ENCODE measurements at places on chromosomes 7 and 10.

DNA sequence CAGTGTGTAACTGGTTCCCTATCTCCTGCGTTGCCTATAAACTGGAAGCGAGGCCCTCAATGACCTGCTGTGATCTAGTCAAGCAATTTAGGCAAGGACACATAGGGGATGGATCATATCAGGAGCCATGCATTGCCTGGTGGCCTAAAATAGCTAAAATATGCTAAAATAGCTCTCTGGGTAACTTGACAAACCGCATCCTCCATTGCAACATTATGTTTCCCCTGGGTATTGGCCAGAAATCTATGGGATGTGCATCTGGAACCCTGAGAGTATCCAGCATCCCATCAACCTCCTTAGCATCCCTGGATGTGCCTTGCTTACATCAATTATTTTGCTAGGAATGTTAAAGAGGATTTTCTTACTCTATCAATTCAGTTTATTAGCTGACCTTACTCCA lies 91.7 kb upstream of the ADCY1 start:
- no peak for DNase-seq

DNA sequence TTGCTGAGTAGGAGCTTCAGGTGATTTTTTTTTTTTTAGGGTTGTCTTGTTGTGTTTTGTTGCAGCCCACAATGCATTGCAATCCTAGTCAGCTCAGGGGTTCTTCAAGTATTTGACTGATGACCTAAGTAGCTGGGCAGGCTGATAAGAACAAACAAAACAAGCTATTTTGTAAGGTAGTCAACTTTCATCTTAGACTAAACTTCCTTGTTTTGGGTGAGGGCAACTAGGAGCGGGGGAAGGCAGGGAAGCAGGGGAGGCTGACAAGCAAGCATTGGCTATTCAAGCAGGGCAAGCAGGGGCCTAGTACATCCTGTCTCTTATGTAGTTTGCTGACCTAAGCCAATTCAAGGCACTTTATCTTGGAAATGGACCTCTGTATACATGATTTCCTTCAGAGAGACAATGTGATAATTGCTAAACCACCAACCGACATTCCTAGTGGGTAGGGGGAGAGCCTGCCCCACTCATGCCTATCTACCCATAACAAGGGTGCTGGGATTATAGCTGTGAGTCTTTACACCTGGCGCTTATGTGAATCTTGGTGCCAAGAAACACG lies 163.3 kb upstream of the PRKCQ start:
- no peak for DNase-seq

GRCh38 chr10:50322077-50322476 lies 70.8 kb upstream of the ASAH2 start:
- DNase-seq: no peak

GRCh38 chr7:140239653-140239935 lies 62.8 kb upstream of the KDM7A start:
- DNase-seq: no peak

DNA sequence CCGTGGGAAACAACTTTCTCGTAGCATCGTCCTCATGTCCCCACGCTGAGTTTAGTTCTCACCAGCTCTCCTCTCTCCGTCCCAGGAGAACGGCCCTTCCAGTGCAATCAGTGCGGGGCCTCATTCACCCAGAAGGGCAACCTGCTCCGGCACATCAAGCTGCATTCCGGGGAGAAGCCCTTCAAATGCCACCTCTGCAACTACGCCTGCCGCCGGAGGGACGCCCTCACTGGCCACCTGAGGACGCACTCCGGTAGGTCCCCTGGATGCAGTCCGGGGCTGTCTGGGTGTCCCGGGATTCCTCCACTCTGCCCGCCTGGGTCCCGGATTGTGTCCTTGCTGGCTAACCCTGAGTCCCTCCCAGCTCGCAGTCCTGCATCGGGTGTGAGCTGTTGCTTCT lies 67.7 kb downstream of the FIGNL1 start:
- no peak for DNase-seq

GRCh38 chr10:69955211-69955805 lies 97.3 kb upstream of the MACROH2A2 start:
- no peak for DNase-seq

- DNase-seq: no peak
Measured at GRCh38 chr7:147595042-147595441, 995.5 kb upstream of the C7orf33 start.

- no peak for DNase-seq
Measured at GRCh38 chr7:137987968-137988367, 13.9 kb downstream of the CREB3L2 start.

DNA sequence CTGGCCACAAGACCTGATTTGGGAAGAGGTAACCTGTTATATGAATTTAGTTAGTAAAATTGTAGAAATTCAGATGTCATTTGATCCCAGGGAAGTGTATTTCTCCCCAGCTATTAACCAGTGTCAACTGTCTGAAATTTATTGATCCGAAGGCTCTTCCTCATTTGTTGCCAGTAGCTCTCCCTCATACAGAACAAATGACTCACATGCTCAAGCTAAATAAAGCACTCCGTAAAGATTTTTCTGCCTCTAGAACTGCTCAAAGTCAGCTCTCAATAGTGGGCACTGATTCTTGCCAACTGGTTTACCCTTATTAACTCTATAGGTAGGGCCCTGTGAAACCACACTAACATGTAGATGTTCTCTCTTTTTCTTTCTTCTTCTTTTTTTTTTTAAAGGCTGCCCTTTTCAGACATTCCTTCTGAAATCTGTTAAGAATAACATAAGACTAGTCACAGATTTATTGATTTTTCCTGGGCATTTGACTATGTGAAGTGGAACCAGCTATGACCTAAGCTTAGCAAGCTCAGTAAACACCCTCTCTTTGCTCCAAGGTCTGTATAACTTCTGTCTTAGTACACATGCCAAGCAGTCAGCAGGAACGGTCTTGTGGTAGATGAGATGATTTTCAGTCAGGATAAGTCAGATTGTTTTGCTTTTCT lies 21.8 kb downstream of the RPA3 start:
- DNase-seq: no peak

GRCh38 chr10:56622335-56622973 lies 261.4 kb upstream of the ZWINT start:
- no peak for DNase-seq

DNA sequence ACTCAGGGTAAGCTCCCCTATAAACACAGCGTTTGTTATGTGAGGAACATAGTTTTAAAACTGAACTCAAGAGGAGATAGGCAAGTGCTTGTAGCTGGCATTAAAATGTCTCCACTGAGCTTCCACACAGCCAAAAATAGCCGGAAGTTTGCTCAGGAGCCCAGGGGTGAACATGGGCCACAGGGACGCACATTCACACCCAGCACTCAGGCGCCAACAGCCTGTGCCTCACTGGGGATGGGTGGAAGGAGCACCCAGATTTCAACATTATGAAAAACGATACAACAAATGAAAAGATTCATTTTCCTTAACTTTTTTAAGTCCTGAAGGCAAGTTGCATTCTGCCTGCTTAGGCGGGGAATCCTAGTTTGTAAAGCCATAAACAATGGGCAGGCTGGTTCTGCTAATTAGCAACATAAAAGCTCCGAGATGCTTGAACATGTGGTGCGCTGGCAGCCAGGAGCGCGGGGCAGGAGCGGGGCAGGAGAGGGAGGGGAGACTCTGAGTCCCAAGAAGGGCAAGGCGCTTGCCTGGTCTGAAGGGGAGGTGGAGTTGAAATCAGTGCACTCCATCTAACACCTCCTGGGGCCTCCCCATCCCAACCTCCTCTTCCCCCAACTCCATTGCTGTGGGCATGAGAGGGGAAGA lies 235.9 kb downstream of the COBL start:
- no peak for DNase-seq

DNA sequence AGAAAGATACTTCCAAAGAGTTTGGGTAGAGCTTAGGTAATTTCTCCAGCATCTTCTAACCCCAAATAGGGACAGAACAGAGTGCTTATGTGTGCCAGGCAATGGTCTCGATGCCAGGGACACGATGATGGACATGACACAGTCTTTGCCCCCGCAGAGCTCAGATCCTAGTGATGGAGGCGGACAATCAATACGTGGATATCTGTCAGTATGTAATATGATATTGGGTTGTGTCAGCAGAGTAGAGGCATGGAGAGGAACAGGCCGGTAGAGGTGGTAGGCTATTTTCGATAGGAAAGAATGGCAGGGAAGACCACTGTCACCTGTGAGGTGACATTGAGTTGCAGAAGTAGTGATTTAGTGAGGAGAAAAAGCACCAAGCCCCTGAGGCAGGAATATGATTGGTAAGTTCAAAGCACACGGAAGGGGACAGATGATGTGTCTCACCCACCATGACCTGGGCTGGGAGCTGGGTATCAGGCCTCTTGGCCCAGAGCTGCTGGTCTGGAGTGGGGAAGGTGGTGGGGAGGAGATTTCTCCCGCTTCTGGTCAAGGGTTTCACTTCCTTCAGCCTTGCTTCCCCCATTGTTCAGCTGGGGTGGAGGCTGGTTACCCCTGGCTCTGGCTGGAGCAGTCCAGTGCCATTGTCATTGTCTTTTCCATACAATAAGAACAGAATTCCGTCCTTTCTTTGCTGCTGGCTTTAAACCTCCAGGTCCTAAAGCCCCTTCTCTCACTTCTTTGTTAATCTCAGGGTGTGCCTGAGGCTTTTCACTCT lies 36.0 kb upstream of the SRGN start:
- no peak for DNase-seq

DNA sequence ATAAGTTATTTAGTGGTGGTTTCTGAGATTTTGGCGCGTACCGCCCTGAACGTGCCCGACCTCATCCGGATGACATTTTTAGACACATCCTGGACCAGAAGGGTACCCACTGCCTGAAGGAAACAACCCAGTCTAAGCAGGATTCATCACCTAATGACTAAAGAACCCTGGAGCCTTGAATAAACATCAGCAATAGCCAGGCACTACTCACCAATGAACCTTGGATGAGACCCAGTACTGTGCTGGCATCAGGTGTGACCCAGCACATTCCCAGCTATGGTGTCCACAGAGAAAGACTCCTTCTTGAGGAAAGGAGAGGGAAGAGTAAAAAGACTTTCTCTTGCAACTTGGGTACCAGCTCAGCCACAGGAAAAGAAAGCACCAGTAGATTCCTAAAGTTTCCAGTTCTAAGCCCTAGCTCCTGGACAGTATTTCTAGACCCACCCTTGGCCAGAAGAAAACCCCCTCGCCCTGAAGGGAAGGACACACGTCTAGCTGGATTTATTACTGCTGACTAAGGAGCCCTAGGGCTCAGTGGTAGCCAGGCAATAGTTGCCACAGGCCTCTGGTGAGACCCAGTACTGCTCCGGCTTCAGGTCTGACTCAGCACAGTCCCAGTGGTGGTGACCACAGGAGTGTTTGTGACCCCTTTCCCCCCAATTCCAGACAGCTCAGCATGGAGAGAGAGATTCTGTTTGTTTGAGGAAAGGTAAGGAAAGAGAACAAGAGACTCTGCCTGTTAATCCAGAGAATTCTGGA lies 32.5 kb downstream of the ZNF277 start:
- DNase-seq: no peak

DNA sequence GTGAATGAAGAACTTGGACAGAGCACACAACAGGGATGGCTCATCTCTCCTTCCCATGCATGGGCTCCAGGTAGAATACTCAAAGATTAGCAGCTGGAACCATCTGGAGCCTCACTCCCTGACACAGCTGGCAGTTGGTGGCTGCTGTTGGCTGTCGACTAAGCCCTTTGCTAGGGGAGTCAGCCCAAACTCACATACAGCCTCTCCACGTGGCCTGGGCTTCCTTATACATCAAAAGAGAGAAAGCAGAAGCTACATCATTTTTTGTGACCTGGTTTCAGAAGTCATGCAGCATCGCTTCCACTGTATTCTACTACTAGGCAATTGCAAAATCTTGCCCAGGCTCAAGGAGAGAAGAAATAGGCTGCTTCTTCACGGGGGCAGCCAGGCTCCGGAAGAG lies 24.4 kb downstream of the ASNS start:
- no peak for DNase-seq

DNA sequence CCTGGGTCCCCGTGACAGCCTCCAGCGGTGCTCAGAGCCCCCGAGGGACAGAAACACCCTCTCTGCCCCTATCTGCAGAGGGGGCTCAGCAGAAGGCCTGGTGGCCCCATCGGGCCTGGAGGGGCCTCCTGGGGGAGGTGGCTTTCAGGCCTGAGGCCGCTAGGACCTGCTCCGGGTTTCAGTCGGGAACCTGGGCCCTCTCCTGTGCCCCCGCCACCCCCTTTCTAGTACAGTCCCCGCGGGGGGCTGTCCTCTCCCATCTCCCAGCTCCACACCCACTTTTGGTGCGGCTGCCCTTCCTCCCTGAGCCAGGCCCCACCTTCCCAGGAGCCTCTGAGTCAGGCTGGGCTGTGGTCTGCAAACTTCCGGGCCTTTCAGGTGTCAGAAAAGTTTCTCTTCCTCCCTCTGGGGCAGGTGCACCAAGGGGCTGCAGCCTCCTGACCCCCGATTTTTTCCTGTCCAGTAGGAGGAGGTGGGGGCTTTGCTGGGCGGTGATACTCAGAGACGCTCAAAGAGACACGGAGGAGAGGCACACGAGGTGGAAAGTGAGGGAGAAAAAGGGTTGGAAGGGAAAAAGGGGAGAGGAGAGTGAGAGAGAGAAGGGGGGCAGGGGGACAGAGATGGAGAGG lies 692 bp downstream of the CARD11 start:
- peak; percentile 64 for DNase-seq

DNA sequence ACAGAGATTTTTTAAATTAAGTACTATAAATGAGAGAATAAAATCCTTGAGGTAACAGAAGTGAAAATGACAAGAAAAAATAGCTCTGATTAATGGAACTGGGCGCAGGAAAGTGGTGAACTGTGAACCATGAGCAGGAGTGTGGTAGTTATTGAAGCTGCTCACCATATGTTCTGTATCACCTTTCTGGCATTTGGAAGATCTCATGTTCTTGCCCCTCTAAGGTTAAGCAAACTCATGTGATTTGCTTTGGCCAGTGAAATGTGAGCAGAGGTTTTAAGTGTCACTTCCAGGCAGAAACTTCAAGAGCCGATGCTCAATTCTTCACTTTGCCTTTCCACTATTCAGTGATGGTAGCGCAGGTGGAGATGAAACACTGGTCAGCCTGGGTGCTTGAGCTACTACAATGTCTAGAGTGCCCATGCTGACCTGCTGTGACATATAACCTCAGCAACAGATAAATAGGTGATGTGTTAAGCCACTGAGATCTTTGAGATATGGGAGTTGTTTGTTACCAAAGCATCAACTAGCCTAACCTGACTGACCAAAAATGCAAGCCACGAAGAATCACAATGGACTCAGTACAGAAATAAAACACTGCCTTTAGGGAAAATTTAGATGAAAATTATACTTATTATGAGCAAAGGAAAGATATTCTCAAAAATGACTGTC lies 18.4 kb downstream of the MTPAP start:
- DNase-seq: no peak

- no peak for DNase-seq
Measured at GRCh38 chr10:7506571-7506970, 95.7 kb upstream of the SFMBT2 start.

All from effector memory CD4-positive, alpha-beta T cell (primary cell).